ENCODE measurements at places on chromosomes 5 and 9.

GRCh38 chr9:121649476-121650216 is 1.8 kb upstream of the DAB2IP start:
- no peak for DNase-seq

GRCh38 chr9:9754186-9754585 is 858.6 kb downstream of the PTPRD start:
- no peak for DNase-seq

- no peak for DNase-seq
Measured at GRCh38 chr5:2001300-2001699, 118.6 kb upstream of the IRX4 start.

GRCh38 chr5:166499447-166500240 is 1791.8 kb upstream of the WWC1 start:
- no peak for DNase-seq

DNA sequence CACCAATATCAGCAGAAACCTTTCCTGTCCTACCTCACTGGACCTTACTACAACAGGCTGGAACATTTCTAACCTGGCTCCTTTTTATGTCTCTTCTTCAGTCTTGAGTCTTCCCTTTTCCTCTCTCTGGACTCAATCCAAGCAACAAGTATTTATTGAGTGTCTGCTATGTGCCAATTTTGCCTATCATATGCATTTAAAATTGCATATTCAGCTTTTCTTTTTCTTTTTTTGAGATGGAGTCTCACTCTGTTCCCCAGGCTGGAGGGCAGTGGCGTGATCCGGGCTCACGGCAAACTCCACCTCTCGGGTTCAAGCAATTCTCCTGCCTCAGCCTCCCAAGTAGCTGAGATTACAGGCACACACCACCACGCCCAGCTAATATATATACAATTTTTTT is 65.8 kb downstream of the MEIKIN start:
- no peak for DNase-seq

- DNase-seq: no peak
Measured at GRCh38 chr5:89900346-89900745, 509.2 kb downstream of the CETN3 start.

- peak; percentile 72 for DNase-seq
Measured at GRCh38 chr5:155260798-155261197, 247.2 kb downstream of the KIF4B start.

DNA sequence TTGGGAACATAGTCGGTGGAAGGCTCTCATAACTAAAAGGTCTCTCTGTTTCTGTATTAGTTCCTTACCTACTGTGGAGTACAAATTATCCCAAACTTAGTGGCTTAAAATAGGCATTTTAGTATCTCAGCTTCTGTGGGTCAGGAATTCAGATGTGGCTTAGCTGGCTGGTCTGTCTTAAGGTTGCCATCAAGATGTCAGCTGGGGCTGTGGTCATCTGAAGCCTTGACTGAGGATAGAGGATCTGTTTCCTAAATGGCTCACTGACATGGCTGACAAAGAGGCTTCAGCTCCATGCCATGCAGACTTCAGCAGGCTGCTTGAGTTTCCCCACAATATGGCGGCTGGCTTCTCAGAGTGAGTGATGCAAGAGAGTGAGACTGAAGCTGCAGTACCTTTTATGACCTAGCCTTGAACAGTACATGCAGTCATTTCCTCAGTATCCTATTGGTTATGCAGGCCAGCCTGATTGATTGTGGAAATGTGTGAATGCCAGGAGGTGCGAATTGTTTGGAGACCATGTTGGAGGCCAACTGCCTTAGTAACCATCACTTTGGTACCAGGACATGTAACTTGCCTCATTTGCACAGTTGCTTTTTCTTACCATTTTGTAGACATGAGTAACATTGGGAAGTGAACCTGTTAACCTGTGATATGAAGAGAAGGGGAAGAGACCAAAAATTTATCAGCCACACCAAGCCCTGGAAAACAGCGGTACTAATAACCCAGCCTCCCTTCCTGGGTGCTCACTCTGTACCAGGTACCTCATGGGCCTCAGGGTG is 152.8 kb upstream of the IER5L start:
- DNase-seq: no peak

- no peak for DNase-seq
Measured at GRCh38 chr9:95879591-95879990, 4.1 kb downstream of the ERCC6L2 start.

DNA sequence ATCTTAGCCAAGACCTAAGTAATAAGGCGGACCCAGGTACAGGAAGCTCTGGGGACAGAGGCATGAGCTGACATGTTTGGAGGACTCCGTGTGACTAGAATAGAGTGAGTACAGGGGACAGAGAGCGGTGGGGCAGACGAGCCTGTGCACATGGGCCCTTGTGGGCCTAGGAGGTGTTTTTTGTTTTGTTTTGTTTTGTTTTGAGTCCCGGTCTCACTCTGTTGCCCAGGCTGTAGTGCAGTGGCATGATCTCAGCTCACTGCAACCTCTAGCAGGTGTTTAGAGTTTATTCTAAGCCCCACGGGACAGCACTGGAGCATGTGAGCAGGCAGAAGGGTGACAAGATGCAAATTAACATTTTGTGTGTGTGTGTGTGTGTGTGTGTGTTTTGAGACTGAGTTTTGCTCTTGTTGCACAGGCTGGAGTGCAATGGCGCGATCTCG is 3.1 kb upstream of the EEIG1 start:
- no peak for DNase-seq

DNA sequence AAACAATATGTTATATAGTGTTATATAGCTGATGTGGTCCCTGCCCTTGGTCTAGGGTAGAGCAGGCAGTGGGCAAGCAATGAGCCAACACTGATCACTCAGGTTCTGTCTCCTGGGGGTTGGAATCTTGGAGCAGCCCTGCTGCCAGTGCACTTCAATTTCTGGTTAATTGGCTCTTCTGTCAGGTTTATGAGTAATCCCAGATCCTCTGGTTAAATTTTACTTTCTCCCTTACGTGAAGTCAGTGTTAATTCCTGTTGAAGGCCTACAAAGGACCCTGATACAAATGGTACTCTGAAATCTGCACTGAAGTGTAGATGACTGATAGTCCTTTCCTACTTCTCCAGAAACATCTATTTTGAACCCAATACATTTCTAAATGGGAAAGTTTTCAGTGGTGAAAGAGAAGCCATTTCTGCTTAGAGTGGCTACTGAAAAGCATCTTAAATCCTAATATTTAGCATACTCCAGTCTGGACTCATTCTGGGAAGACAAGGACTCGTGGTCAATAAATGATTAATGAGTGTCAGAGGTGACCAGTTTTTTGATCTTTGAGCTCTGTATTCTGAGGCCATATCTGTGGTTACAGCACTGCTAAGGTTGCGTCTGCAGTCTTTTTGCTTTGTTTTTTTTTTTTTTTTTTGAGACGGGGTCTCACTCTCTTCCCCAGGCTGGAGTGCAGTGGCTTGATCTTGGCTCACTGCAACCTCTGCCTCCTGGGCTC is 442.4 kb downstream of the KIF4B start:
- peak; percentile 4 for DNase-seq

- no peak for DNase-seq
Measured at GRCh38 chr5:60703944-60704343, 4.0 kb upstream of the DEPDC1B start.

DNA sequence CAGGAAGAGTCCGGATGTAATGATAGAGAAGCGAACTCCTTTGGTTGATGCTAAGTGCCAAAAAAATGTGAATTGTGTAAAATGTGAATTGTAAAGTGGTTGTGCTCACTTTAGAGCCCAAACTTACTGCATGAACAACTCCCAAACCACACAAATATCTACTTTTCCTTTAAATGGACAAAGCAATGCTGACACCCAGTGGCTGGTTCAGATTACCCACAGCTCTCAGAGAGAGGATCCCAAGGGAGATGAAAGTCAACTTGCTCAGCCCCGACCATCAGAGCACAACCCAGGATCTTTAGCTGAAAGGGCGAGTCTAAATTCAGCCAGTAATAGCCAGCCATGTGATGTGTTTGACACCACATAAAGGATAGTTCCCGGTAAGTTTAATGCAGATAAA is 133.7 kb downstream of the NMUR2 start:
- DNase-seq: peak; percentile 59
